ENCODE measurements at places on chromosomes 11 and 22. TPM values are rescaled to one million over a fixed set of nuclear protein-coding genes. Genes with fewer than 3 reads are reported as not detected.

The TTC9C gene
- 38.9 TPM for total RNA-seq

- peak; percentile 54 for DNase-seq
Measured at GRCh38 chr22:22463855-22464540, 44.5 kb downstream of the ZNF280B start.

DNA sequence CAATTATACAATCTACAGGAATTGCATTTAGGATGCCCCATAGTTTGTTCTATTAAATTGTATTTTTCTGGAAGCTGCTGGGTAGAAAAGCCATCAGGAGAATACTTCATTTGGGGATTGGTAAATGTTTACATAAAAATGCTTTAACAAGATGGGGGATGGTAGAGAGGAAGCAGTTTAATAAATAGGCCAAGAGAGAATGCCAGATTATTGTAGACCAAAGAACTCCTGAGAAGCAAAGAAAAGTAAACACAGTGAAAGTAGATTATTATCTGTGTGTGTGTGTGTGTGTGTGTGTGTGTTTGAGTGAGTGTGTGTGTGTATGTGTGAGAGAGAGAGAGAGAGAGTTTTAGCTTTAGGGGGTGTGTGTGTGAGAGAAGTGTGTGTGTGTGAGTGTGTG lies 820.4 kb upstream of the CCDC90B start:
- no peak for DNase-seq

The CCT8L2 gene
- total RNA-seq, result not detected

DNA sequence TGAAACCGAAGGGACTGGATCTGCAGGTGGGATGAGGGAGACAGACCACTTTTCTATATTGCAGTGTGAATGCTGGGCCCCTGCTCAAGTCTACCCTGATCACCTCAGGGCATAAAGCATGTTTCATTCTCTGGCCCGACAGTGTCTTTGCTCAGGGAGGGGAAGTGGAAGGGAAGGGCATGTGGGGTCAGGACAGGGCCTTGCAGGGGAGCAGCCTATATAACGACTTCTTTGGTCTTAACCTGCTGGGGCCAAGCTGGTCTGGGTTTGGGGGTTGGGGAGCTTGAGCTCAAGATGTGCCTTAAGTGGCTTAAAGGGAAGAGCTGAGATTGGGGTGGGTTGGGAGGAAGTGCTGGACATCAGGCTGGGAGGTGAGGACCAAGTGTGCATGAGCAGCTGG lies 86.4 kb downstream of the GDPD4 start:
- no peak for DNase-seq

The MMP13 gene
- total RNA-seq, result not detected

The RAB38 gene
- total RNA-seq, result 5.9 TPM

The PRG3 gene
- total RNA-seq, result not detected

The EXPH5 gene
- total RNA-seq, result 5.6 TPM

The NEFH gene
- 0.86 TPM for total RNA-seq

DNA sequence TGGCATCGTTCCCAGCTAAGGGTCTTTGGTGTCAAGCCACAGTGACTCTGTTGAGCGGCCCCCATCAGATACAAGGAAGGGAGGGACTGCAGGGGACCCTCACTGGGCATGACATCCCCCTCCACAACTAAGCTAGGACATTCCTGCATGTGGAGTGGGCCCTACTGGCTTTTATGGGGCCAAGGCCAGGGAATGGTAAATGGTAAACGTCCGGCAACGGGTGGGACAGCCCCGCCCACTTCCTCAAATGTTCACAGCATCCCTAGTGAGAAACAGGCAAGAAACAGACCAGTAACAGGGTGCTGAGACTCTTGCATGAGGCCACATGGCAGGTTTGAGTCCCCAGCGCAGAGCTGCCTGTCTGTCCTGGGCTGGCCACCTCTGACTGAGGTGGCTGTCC lies 4.4 kb downstream of the TMPRSS6 start:
- no peak for DNase-seq

DNA sequence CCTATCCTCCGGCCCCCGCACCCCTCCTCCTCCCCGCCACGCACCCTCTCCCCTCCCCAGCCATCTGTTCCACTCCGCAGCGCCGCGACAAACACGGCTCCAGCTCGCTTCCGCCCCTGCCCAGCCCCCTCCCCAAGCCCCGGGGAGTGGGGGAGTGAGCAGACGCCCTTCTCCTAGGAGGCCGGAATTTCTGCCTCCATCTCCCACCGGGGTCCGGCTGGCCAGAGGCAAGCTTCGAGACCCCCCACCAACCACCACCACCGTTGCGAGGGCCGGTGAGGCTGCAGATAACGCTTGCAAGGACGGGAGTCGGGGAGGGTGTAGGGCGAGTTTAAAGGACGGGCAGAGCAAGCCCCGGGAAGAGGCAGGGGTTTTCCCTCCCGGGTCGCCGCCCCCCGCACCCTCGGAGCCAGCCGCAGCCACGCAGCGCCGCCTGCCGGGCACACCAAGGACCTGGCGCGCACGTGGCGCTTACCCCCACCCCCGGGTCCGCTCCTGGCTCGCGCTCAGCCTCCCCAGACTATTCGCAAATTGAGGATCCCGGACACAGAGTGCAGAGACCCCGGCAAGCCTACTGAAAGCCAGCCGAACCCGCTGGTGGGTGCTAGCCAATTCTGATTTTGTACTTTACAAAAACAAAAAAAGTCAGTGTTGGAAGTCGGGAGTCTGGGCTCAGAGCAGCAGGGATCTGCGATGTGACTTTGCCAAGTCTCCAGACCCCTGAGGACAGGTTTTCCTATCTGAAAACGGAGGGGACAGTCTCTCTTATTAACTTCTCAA lies 22.6 kb downstream of the RTN4RL2 start:
- DNase-seq, result no peak

DNA sequence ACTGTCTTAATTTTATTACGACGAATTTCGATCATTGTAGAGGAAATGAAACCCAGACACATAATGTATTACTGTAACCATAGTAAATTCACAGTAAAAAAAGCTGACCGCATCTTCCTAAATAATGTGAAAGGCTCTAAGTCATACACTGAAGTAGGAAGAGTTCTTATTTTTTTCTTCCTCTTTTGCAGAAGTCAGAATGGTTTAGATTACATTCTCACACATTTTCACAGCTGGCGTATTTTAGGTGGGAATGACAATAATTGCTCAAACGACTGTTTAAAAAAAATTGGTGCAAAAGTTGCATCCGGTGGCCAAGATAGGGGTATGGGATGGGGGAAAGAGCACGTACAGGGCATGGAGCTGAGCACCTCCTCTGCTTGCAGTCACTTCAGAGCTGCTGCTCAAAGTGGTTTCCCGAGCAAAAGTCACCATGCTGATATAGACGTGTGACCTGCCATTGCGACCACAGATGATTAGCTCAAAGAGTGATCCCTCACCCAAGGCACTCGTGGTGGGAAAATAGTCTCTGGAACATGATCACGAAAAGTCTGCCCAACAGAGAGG lies 35.3 kb downstream of the MMP13 start:
- no peak for DNase-seq

GRCh38 chr11:63710476-63711217 lies 29.3 kb downstream of the RTN3 start:
- no peak for DNase-seq

DNA sequence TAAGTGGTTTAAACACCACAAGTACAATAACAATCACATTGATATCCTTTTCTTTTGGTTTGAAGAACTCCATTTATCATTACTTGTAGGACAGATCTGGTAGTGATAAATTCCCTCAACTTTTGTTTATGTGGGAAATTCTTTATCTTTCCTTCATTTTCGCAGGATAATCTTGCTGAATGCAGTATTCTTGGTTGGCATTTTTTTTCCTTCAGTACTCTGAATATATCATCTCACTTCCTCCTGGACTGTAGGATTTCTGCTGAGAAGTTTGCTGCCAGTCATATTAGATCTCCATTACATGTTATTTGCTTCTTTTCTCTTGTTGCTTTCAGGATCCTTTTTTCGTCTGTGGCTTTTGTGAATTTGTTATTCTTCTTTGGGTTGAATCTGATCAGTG lies 179.0 kb upstream of the PLET1 start:
- DNase-seq, result no peak

The APOBEC3H gene
- total RNA-seq, result 1.4 TPM

DNA sequence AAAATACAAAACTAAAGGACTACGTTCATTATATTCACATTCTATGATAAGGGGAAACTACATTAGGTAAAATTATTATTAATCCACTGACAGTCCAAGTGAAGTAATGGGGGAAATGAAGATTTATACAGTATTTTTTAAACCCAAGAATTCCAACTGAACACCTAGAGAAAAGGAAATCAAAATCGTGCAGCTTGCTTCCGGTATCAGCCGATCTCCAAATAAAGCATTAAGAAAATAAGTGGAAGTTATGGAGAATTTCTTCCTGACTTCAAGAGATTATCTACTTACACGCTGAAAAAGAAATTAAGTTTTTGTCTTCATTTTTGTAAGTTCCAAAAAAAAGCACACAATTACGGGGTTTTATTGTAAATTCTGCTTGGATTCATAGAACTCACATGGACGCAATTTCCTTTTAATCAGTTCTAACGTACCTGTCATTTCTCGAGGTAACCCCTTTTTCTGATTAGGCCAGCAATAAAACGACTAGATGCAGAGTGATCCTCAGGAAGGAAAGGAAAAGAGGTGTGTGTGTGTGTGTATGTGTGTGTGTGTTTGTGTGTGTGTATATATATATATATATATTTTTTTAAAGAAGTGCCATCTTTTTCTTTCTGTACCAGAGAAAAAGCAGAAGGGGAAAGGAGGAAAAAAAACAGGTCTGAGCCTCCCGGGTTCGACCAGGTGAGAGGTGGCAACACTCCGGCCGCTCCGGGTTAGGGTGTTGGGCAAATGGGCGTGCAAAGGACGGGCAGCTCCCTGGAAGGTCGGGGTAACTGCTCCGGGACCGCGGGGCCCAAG lies 1.1 kb downstream of the ZBTB44 start:
- DNase-seq, result no peak

The SCO2 gene
- total RNA-seq, result 1.3 TPM

The OR51I1 gene
- total RNA-seq, result 0.23 TPM

The OR4A16 gene
- total RNA-seq, result not detected

- DNase-seq, result no peak
Measured at GRCh38 chr22:38607680-38608079, 37.7 kb upstream of the DMC1 start.

All from mucosa of gallbladder (tissue), 1 donor.